Astrocyte (in vitro differentiated cells and primary cell): ENCODE measurements at places on chromosomes 1 and 21.

DNA sequence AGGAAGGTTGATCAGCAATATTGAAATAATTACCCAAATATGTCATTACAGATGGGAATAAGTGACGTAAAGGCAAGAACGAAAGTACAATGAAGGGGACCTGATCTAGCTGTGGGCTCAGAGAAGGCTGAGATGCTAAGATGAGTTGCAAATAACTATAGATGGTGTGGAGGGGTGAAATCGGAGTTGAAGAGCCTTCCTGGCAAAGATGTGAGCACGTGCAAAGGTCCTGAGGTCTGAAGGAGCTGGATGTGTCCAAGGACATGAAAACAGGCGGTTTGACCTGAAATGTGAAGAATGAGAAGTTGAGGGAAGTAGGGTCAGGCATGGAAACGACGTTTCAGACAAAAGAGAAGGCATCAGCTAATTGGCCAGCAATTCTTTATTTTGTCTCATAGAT lies 61.6 kb upstream of the SLC45A1 start:
- DNase-seq: no peak

DNA sequence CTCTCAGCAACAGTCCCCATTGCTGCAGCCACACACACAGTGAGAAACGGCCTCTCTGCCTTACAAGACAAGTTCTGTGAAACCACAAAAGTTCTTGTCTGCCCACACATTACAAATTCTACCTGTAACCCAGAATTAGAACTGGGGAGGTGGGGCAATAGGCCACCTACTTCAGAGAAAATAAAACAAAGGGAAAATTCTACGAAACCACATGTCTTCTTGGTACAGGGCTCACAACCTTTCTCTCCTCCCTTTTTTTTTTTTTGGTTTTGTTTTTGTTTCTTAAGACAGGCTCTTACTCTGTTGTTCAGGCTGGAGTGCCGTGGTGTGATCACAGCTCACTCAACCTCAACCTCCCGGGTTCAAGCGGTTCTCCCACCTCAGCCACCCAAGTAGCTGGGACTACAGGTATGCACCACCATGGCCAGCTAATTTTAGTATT lies 30.2 kb downstream of the LPAR3 start:
- DNase-seq: peak; percentile 2

DNA sequence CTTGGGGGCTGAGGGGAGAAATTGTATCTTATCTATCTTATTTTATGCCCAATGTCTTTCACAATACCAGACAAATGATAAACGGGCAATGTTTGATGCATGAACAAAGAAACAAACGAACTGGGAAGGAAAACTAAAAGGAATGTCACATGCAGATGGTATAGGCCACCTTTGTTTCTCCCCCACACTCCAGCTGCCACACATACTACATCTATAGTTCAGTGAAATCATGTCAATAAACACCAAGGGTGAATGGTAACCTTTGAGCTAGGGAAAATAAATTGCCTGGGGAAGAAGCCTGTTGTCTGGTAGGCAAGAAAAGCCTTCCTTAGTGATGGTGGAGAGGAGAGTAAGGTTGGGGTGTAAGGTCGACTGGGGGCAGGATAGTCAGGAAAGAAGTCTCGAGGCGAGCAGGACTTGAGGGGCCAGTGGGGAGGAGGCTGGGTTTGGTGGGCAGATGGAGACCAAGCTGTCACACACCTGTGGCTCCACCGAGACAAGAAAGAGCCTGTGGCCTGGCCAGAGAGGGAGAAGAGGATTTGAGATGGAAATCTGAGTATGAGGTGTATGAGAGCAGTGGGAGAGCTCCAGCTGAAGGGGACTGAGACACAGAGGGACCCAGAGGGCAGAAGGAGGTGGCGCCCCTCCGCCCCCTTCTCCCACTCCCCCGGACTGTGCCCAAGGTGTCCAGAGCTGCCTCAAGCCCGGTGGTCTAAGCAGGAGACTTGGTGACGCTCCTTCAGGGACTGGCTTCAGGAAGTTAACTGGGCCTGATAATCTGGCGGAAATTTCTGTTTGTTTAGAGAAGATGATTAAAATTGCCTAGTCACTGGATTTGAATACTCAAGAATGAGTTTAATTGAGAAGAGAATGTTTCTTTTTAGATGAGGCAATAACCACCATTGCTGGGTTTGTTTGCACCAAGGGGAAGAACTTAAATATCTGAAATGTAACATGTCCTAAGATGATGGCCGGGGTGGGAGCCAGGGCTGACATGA lies 37.3 kb downstream of the ATF3 start:
- DNase-seq: no peak

DNA sequence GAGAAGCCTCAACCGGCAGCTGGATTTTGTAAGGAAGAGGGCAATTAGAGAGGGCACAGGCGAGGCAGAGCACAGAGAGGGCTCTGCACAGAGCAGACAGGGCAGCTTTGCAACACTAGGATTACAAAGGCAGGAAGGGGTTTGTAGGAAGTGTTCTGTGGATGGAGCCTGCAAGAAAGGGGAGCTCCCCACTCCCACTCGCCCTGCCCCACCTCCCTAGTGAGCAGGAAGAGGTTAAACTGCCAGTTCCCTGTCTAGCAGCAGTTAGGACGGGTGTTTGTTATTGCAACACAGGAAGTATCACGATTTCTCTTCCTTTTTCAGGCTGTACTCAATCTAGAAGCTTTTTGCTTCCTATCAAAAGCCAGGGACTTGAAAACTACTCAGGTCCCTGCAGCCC lies 63.3 kb upstream of the LRRC8D start:
- DNase-seq: no peak
